Caco-2 (cell line): ENCODE measurements at places on chromosomes 1 and 21. TPM values are rescaled to one million over a fixed set of nuclear protein-coding genes. Genes with fewer than 3 reads are reported as not detected.

GRCh38 chr21:32951041-32951440 is 74.7 kb upstream of the OLIG2 start:
- no peak for DNase-seq
- no peaks in the 10 kb centered on the region for H3K4me1 ChIP-seq

GRCh38 chr1:65531972-65532570 is 111.6 kb downstream of the LEPR start:
- H3K27me3 ChIP-seq = no peaks in the 10 kb centered on the region
- H3K4me3 ChIP-seq = no peak overlapping the region
- no peaks in the 10 kb centered on the region for H3K36me3 ChIP-seq
- DNase-seq = no peak

GRCh38 chr1:80059940-80060339 is 1053.4 kb upstream of the ADGRL4 start:
- no peaks in the 10 kb centered on the region for H3K4me1 ChIP-seq
- no peaks in the 10 kb centered on the region for H3K27me3 ChIP-seq
- no peak overlapping the region for H3K27ac ChIP-seq
- no peaks in the 10 kb centered on the region for H3K36me3 ChIP-seq
- H3K4me3 ChIP-seq = no peak overlapping the region

- H3K4me1 ChIP-seq = no peaks in the 10 kb centered on the region
- H3K4me3 ChIP-seq = no peak overlapping the region
- peak; percentile 36 for DNase-seq
Observed at GRCh38 chr1:197868751-197869489, 33.5 kb upstream of the C1orf53 start.

- H3K4me1 ChIP-seq = peaks cover 11% of the 10 kb centered on the region
- no peak for DNase-seq
- H3K27me3 ChIP-seq = no peaks in the 10 kb centered on the region
- H3K27ac ChIP-seq = no peak overlapping the region
Observed at GRCh38 chr1:56502700-56503245, 76.6 kb downstream of the PLPP3 start.

DNA sequence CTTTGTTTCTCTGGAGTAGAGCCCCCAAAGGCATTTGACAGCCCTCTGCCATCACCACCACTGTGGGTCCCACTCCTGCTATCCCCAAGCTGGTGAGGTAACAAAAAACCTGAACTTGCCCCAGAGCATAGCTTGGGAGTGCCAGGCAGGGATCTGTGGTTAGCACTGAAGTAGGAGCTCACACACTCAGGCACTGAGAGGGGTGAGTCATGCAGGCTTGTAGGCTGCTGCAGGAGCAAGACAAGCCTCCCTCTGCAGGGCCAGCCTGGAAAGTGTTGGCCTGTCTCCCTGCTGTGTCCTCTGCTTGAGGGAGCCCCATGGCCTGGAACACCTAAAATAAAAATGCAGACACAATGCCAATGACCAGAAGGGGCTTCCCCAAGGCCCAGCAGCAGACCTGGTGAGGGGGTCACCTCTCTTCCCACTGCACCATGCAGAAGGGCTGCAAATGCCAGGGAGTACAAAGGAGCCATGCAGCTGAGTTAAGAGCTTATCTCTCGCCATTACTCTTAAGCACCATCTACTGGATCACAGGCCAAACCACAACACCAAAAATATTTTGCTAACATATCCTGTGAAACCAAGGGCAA is 108.9 kb upstream of the POGK start:
- no peaks in the 10 kb centered on the region for H3K27me3 ChIP-seq
- H3K4me3 ChIP-seq = no peak overlapping the region
- DNase-seq = no peak

DNA sequence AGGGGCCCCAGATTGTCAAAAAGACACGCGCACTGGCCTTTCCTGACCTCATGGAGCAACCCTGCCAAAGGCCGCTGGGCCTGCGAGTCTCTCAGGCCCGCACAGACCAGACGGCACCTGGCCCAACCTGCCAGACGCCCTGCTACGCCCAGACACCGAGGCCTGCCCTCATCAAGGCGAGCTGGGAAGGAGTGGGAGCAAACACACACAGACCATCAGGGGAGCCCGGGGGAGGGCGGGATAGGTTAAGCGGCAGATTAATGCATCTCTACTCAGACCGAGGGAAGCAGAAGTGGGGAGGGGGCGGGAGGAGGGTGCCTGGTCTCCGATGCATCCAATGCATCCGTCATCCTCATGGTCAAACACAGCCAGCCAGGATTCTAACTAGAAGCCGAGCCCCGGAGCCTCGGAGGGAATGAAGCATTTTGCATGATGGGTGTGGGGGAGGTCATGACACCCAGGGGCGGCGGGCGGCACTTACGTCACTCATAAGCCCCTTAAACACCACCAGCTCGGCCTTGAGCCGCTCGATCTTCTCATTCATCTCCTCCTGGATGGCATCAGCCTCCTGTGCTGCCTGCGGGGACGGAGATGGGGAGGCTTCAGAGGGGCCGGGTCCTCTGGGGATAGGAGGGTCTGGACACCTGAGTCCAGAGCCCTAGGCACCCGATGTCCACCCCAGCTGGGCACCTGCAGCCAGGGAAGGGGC is 17.0 kb upstream of the ALDH4A1 start:
- no peak overlapping the region for H3K4me3 ChIP-seq
- H3K36me3 ChIP-seq = no peaks in the 10 kb centered on the region

DNA sequence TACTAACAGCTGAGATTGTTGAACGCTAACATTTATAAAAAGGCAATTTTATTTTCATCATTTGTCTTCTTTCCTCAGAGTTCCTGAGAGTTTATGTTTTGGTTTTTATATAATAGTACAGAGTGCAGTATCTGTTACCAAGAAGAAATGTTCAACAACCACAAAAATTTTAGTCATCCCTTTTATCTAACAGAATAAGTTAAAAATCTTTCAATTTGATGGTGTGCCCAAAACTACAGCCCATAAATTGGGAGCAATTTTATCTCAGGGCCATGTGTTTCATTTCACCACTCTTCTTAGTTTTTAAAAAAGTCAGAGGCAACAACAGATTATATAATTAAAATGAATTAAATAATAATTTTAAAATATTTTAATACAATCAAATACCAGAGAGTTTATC is 37.1 kb downstream of the NEXN start:
- no peak for DNase-seq
- H3K27ac ChIP-seq = no peak overlapping the region
- no peak overlapping the region for H3K4me3 ChIP-seq
- no peaks in the 10 kb centered on the region for H3K4me1 ChIP-seq
- H3K36me3 ChIP-seq = no peaks in the 10 kb centered on the region

DNA sequence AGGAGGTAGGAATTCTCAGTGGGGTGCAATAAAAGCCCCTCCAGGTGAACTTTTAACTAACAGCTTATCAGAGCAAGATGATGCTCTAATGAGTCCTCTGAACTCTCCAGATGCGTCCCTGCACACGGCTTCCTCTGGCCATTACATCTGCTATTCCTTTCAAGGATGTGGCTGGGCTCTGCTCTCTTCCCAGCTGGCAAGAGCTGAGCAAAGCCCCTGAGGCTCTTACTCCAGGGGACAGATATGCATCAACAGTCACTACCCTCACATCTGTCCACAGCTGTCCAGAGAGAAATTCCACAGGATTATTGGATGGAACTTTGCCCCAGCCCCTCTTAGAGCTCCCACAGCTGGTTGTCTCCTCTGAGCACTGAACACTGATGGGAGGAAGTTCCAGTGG is 267.8 kb downstream of the C1orf94 start:
- no peak overlapping the region for H3K27ac ChIP-seq
- H3K27me3 ChIP-seq = no peaks in the 10 kb centered on the region
- no peak for DNase-seq
- H3K4me1 ChIP-seq = no peaks in the 10 kb centered on the region
- H3K4me3 ChIP-seq = no peak overlapping the region

- DNase-seq = no peak
- no peaks in the 10 kb centered on the region for H3K27me3 ChIP-seq
- H3K36me3 ChIP-seq = no peaks in the 10 kb centered on the region
- H3K4me3 ChIP-seq = no peak overlapping the region
- H3K4me1 ChIP-seq = peaks cover 16% of the 10 kb centered on the region
Observed at GRCh38 chr1:162159515-162159914, 90.0 kb downstream of the NOS1AP start.

DNA sequence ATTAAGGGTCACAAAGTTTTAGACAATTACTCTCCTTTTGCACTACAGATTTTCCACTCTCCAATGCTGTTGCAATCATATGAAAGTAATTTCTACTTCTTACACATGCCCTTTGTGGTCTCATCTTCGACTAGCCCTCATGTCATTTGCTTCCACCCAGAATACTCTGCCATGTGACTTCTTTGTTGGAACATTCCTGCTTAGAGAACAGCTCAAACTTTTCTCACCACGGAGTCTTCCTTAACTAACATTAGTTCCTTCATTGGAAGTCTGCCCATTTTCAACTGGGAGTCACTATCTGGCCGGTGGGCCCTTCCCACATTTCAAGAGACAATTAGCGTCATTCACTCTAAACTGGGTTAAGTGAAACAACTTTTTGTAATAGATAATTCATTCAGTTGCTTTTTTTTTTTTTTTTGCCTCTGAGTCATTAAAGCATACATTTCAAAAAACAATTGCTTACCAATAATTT is 142.6 kb upstream of the PALMD start:
- H3K36me3 ChIP-seq = no peaks in the 10 kb centered on the region
- H3K27ac ChIP-seq = no peak overlapping the region
- H3K27me3 ChIP-seq = no peaks in the 10 kb centered on the region

DNA sequence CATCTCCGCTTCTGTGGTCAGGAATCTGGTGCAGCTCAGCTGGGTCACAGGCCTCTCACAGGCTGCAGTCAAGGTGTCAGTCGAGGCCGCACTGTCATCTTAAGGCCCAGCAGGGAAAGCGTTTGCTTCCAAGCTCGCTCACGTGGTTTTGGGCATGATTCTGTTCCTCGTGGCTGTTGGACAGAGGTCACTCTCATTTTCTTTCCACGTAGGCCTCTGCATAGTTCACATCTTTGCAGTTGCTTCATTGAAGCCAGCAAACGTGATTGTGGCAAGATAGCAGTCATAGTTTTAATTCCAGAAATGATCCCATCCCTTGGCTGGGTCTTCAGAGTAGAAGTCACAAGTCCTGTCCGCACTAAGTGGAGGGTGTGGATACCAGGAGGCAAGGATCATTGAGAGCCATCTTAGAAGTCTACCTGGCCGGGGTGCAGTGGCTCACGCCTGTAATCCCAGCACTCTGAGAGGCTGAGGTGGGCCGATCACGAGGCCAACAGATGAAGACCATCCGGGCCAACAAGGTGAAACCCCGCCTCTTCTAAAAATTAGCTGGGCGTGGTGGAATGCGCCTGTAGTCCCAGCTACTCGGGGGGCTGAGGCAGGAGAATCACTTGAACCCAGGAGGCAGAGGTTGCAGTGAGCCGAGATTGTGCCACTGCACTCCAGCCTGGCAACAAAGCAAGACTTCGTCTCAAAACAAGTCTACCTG is 24.5 kb downstream of the NECAP2 start:
- H3K27me3 ChIP-seq = no peaks in the 10 kb centered on the region
- no peaks in the 10 kb centered on the region for H3K36me3 ChIP-seq
- H3K4me3 ChIP-seq = no peak overlapping the region

GRCh38 chr1:8439015-8439702 is 121.2 kb downstream of the SLC45A1 start:
- no peak overlapping the region for H3K27ac ChIP-seq
- no peak overlapping the region for H3K4me3 ChIP-seq
- no peaks in the 10 kb centered on the region for H3K36me3 ChIP-seq

DNA sequence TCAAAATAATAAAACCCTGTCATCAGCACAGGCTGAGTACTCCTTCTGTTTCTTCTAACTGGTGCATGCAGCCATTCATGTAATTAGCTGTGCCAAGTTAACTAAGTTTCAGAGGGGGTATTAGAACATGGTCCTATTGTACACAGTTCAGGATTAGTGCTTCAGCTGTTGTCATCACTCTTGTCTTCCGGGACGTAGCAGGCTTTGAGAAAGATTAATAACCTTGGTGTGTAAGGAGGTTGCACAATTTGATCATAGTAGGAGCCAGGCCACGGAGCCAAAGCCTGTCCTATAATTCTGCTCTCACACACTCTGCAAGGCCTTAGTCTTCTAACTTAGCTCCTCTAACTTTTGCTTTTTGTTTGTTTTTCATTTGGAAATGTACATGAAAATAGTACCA is 44.7 kb downstream of the PTGFRN start:
- H3K4me3 ChIP-seq = no peak overlapping the region
- no peaks in the 10 kb centered on the region for H3K36me3 ChIP-seq
- no peak overlapping the region for H3K27ac ChIP-seq
- H3K27me3 ChIP-seq = no peaks in the 10 kb centered on the region
- DNase-seq = no peak

DNA sequence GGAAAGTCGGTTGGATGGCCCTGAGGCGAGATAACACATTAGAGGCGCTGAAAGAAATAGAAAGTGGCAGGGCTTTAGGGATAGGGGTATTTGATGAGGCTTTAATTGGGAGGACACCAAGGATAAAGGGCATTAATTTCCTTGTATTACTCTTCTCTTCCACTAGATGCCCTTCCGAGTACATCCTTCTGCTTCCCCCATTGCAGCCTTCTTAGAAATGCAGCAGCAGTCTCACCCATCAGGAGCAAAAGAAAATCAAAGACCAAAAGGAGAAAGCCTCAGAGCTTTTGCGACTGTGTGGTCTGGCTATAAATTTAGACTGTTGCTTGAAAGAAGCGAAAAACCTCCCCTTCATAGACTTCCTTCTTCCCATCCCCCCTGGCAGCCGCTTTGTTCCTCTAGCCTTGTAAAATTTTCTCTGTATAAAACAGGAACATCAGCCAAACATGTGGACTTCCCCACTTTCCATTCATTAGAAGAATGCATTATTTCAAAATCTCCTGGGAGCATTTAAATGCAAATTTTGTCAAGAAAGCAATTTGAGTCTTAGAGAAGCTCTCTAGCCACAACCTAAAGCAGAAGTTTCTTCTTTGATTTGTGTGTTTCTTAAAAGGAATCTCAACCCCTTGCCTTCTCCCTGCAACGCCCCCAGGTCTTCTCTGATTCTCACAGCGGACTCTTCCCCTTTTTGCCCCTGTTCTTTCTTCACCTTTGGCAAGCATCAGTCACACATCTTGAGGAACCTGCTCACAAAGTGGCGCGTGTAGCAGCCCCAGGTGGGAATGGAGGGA is 76.6 kb downstream of the NDUFS5 start:
- no peak overlapping the region for H3K4me3 ChIP-seq
- no peaks in the 10 kb centered on the region for H3K36me3 ChIP-seq
- H3K27me3 ChIP-seq = no peaks in the 10 kb centered on the region
- DNase-seq = peak; percentile 41
- no peak overlapping the region for H3K27ac ChIP-seq
- H3K4me1 ChIP-seq = peaks cover 10% of the 10 kb centered on the region; the same call in 1 of the 2 replicates

- peak overlapping the region; percentile 69 for H3K27ac ChIP-seq
- H3K4me1 ChIP-seq = peaks cover 44% of the 10 kb centered on the region
- H3K36me3 ChIP-seq = no peaks in the 10 kb centered on the region
- no peak overlapping the region for H3K4me3 ChIP-seq
- no peaks in the 10 kb centered on the region for H3K27me3 ChIP-seq
Observed at GRCh38 chr21:28256420-28256831, 736.3 kb downstream of the LTN1 start.

SLFNL1 gene
- total RNA-seq = 0.09 and 0.18 TPM in 2 replicates

CELA3B gene
- total RNA-seq = not detected in 2 replicates

FCRL1 gene
- not detected in 2 replicates for total RNA-seq

LINGO4 gene
- total RNA-seq = not detected in 2 replicates

TLR5 gene
- 1.8 TPM in 2 replicates for total RNA-seq

LCE1E gene
- total RNA-seq = not detected in 2 replicates

KCNJ10 gene
- 0.58 and 0.68 TPM in 2 replicates for total RNA-seq

CD101 gene
- 0.16 and 0.86 TPM in 2 replicates for total RNA-seq
